A549 (cell line): ENCODE measurements at places on chromosomes 12 and 14. TPM values are rescaled to one million over a fixed set of nuclear protein-coding genes. Genes with fewer than 3 reads are reported as not detected.

GRCh38 chr12:93698307-93699092, 21.3 kb downstream of the CRADD start:
- DNase-seq: no peak

SERPINA3 gene
- polyA plus RNA-seq: 1.4 to 5.5 TPM (median 3.1 TPM) in 3 replicates

TXNDC16 gene
- 1.1 to 1.4 TPM (median 1.2 TPM) in 3 replicates for polyA plus RNA-seq

DNA sequence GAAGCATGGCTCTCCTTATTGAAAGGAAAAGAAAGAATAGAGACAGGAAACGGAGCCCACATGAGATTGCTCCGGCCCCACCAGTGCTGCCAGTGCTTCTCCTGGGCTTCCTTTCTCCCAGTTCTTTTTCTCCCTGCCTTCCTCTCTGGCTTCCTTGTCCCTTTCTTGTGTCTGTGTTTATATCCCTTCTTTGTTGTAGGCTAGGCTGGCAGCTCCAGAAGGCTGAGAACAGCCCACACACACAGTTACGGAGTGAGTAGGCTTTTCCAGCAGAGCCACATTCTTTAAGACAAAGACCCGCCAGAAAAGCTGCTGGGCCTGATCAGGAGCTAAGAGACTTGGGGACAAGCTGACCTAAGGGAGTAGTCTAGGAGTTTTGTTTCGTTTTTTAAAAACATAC, 13.0 kb downstream of the CIPC start:
- DNase-seq: no peak

PLEKHD1 gene
- 0.03 to 0.05 TPM (median 0.04 TPM) in 3 replicates for polyA plus RNA-seq

- DNase-seq: no peak
Measured at GRCh38 chr14:67133595-67134441, 55.4 kb upstream of the GARIN2 start.

KLHDC1 gene
- 0.42 to 1.2 TPM (median 1.1 TPM) in 3 replicates for polyA plus RNA-seq

GRCh38 chr14:73245480-73246325, 8.4 kb downstream of the PAPLN start:
- DNase-seq: no peak

GRCh38 chr14:30214014-30214413, 286.4 kb upstream of the PRKD1 start:
- no peak for DNase-seq

DNA sequence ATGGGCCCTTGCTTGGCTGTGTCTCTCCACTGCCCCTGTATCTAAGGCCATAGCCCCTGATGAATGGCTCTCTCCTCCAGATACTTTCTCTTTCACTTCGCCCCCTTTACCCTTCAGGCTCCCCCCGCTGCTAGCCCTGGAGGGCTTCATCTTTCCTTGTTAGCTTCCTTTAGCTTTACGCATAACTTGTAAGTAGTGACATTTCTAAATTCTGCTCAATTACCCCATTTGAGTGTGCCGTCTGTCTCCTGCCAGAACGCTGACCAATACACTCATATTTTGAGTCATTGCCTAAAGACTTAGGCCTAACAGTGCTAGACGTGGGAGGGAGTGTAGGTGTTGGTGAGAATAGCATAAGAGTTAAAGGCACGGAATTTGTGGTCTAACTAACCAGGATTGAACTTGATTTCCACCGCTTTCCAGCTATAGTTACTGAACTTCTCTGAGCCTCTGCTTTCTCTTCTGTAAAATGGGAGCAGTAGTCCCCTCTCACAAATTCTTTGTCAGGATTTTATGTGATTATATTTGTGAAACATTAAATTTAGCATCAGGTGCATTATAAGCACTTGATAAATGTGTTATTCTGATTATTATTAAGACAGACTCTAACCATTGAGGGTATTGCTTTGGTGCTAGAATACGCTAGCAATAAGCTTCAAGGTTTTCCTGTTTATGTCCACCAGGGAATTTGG, 129.3 kb downstream of the ZFP36L1 start:
- no peak for DNase-seq

CYP27B1 gene
- 1.9 to 2.9 TPM (median 2.3 TPM) in 3 replicates for polyA plus RNA-seq

- DNase-seq: peak; percentile 50
Measured at GRCh38 chr12:9925705-9926393, 6.3 kb downstream of the CLEC2A start.

DNA sequence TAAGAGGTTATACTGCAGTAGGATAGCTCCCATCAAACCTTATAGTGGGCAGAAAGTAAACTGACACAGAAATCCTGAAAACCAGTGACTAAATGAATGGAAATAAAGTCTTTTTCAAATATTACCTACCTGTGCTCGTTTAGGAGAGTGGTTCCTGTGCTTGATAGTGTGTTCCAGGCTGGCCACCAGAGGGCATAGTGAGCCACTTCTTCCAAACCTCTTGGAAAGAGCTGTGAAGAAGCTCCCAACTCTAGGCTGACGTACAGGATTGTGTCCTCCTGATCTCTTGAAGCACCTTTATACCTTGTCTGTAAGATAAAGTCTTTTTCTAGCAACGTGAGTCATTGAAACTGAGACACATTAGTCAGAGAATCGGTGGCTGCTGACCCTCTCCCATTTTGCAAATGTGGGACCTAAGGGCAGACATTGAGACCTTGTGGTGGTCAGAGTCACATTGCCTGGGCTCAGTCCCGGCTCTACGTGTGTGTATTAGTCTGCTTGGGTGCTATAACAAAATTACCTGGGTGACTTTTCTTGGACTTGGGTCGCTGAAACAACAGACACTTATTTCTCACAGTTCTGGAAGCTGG, 17.6 kb downstream of the TDP1 start:
- DNase-seq: peak; percentile 71

GRCh38 chr12:84016956-84017355, 895.6 kb downstream of the SLC6A15 start:
- DNase-seq: no peak

DNA sequence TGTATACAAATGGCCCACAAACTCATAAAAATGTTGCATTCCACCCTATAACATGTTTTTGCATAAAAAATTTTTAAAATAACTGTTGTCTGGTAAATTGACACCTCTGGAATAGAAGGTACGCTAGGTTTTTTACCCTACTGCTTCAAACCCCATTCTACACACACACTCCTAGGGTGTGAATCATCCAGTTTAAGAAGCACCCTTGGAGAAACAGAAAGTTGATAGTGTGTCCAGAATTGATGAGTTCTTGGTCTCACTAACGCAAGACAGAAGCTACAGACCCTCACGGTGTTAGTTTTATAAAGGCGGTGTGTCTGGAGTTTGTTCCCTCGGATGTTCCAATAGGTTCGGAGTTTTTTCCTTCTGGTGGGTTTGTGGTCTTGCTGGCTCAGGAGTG, 158.5 kb downstream of the KLRB1 start:
- no peak for DNase-seq

KCNJ8 gene
- polyA plus RNA-seq: 0.60 to 0.79 TPM (median 0.68 TPM) in 3 replicates

GRCh38 chr14:65833267-65833880, 420.8 kb downstream of the FUT8 start:
- DNase-seq: no peak

GRCh38 chr14:52914295-52914694, 36.6 kb downstream of the FERMT2 start:
- DNase-seq: no peak

GRCh38 chr12:9365296-9365695, 157.1 kb upstream of the PZP start:
- no peak for DNase-seq
